ENCODE measurements at places on chromosomes 6 and 20.
A peak's percentile ranks its signal among the peaks of the same experiment; 100 is the strongest.

DNA sequence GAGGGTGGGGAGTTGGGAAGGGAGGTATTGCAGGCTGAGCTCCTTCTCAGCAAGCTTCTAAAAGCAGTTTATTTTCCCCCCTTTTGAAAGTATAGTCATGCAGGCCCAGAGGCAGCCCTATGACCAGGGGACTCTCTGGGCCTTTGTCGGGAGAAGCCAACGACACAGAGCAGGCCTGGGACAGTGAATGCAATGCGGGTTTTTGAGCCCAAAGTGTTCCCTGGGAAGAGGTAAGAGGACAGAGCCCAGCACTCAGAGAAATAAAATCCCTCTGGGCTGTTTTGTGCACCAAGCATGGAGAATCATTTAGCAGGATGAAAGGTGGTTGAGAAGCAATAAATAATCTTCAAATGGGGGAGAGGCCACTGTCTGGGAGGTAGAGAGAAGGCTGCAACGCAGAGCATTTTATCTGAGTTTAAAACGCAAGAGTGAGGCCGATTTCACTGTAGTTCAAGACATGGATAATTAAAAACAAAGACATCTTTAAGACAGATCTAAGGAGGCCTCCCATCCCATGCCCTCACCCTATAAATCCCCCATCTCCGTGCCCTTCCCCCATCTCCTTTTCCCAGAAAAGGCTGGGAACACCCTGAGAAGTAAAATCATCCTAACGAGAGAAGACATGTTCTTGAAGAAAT is 237.5 kb downstream of the CDC5L start:
- DNase-seq = no peak

GRCh38 chr6:105539911-105540310 is 137.0 kb upstream of the PREP start:
- DNase-seq = no peak

GRCh38 chr6:142329486-142330113 is 27.8 kb downstream of the ADGRG6 start:
- DNase-seq = no peak

DNA sequence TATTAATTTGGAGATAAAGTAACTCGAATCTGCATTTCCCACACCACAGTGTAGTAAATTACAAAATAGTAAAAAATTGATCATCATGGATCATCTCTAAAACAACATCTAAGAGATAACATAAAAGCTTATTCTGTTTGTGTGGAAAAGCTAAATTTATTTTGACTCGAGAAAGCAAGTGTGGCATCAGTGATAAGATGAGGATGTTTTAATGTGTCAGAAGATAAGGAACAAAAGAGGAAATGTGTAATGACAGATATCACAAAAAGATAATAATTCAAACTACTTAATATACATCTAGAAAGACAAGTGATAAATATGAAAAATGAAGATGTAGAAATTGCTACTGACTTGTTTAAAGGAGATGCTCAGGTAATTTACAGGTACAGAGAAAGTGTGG is 74.1 kb downstream of the DNAH8 start:
- DNase-seq = no peak

DNA sequence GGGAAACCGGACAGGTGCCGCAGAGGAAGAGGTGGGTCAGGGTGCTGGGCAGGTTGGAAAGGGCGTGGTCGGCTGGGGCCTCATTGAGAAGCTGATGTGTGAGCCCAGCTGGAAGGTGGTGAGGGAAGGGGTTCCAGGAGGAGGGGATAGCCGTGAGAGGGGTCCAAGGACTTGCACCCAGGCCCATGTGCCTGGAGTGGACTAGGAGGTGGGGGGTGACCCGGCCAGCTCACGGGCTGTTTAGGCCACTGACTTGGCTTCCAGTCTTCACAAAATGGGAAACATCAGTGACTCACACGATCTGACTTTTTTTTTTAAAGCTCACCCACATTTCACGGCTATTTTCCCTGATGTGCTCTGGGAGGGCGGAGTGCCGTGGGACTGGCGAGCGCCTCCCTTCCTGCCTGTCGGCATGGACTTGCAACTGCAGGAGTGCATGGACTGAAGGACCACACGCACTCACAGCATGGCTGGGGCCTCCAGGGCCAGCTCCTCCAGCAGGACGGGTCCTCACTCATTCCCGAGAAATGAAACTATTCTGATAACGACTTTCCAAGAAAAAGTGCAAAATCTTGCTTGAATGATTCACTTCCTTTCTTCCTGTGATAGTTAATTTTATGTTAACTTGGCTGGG is 13.5 kb upstream of the PDE10A start:
- DNase-seq = no peak

DNA sequence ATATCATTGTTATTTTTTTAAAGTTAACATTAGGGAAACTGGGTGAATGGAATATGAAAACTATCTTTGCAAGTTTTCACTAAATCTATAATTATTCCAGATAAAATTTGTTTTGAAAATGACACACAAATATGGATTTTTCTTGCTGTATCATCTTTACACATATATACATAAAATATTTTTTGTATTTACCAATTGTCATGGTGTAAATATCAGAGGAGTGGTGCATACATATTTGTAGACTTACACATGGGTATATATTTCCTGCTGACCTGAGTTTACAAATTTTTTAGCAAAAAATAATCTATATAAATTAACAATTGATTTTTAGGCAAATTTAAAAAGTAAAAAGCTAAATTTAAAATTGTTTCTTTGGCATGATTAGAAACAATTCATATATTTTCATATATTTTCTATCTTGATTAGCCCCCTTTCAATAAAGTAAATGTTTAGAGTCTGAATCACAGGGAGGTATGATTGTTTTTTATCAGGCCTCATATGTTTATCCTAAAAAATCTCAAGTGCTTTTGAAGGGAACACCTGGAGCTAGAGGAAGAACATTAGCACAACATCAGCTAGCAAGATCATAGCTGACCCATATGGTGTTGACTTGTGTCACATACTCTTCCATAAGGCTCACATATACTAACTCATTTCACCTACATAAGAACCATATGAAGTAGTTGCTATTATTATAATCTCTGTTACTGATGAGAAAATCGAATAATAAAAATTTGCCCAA is 671.8 kb upstream of the GJE1 start:
- no peak for DNase-seq

DNA sequence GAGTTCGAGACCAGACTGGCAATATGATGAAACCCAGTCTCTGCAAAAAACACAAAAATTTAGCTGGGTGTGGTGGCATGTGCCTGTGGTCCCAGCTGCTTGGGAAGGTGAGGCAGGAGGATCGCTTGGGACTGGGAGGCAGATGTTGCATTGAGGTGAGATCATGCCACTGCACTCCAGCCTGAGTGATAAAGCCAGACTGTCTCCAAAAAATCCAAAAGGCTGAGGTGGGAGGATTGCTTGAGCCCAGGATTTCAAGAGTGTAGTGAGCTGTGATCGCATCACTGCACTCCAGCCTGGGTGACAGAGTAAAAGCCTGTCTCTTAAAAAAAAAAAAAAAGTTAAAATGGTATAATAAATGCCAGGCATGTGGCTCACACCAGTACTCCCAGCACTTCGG is 1.3 kb upstream of the PTCRA start:
- no peak for DNase-seq

DNA sequence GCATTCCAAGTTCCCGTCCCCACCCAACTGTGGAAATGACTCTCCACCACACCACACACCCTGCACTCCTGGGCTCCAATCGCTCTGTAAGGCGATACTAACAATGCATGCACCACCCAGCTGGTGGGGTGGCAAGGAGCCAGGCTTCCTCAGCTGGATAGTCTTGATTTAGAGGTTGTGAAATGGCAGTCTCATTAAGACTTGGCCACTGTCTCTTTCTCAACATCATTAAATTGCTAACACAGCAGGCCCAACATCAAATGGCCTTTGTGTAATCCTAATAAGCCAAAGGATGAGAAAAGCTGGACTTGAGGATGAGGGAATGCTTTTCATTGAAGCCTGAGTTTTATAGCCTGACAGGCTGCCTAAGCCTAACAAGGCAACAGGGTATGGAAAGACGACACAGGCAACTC is 223.7 kb downstream of the GMDS start:
- no peak for DNase-seq

DNA sequence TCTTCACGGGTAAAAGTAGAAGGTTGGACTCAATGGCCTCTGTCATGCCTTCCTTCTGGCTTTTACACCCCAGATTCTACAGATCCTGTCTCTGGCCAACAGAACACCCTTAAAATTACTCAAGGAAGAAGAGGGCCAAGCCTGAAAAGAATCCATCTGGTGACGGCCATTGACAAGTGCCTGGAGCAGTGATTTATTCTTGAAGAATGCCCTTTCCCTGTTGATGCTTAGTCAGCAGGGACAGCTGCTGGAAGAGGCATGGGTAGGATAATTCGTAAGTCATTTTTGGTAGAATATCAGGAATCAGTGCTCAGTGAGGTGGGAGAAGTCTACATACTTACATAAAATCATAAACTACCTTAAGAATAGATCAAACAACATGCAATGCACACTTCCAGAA is 397.9 kb downstream of the SAMD5 start:
- DNase-seq = no peak

DNA sequence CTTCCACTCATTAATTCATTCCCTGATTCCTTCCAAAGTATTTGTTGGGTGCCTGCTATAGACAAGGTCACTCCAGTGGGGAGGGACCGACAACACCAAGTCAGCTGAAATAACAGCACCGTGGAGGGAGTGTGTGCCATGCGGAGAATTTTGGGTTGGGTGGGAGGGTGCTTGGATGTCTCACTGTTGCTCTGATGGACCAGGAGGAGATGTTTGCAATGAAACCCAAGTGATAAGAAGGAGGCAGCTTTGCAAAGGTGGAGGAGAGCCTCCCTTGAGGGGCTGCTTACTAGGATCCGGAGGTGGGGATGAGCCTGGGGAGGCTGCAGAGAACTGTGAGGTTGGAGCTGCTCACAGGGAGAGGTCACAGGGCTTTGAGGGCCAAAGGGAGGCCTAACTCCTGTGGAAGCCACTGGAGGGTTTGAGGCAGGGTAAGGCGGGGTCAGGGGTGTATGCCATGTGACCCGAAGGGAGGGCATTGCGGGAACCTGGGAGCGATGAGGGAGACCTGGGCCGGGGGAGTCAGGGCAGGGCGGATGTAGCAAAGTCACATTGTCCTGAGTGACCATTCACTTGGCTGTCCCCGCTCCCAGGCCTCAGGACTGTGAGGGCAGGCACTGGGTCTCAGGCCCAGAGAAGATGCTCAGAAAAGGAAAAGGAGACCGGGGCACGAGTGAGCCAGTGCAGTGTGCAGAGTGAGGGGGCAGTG is 124.5 kb downstream of the PHACTR3 start:
- DNase-seq = no peak

DNA sequence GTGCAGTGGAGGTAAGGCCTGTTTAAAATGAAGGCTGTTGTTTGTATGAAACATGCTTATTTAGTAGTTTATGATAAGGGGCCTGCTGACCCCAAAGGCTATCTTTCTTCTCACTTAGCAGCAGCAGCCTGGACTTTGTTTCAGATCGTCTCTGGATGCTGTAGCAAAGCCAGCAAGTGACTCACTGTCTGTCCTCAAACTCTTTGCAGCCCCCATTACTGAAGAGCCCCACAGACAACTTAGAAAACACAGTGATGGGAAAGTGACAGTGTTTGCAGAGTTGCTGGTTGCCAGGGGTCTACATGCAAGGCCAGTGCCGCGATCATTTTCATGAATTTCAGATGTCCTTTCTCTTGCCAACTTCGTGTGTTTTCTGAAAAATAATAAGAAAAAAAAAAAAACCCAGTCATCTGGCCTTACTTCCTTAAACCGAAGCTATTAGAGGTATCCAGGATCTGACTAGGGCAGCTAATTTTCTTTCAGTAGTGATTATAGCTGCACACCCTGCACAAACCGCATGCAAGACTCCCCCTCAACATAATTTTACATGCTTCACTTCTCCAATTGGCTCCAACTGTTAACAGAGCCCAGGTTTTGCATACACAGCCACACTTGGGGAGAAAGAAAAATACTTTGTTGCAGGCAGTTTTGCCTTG is 11.6 kb upstream of the F13A1 start:
- no peak for DNase-seq

DNA sequence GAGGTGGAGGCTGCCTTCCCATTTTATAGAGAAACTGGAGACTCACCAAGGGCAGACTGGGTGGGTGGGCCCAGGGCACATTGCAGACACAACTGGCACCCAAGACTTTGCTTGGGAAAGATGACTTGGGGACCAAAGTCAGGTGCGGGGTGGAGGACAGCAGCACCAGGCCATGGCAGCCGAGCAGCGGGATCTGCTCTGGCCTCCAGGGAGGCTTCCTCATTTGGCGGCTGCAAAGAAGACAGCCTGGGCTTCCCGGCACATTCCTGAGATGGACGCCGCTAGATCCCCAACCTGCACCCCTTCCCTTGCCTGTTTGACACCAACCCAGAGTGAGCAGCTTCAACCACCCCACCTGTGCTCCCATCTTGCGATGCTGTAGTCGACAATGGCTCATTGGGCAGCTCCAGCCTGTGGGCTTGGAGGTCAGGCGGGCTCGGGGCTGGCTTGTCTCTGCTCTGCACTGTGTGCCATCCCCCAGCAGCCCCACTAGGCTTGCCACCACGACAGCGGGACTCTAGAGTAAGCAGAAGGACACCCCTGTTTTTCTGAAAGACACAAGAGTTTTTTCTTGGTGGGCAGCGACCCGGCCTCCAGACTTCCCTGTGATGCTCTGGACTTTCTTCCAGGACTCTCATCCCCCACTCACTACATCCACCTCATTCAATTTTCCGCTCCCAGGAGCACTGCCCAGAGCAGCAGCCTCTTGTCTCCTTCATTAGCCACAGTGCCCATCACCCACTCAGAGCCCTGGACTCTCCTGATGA is 184.9 kb upstream of the CST7 start:
- no peak for DNase-seq

GRCh38 chr6:88709819-88710246 is 253.6 kb downstream of the RNGTT start:
- DNase-seq = no peak

DNA sequence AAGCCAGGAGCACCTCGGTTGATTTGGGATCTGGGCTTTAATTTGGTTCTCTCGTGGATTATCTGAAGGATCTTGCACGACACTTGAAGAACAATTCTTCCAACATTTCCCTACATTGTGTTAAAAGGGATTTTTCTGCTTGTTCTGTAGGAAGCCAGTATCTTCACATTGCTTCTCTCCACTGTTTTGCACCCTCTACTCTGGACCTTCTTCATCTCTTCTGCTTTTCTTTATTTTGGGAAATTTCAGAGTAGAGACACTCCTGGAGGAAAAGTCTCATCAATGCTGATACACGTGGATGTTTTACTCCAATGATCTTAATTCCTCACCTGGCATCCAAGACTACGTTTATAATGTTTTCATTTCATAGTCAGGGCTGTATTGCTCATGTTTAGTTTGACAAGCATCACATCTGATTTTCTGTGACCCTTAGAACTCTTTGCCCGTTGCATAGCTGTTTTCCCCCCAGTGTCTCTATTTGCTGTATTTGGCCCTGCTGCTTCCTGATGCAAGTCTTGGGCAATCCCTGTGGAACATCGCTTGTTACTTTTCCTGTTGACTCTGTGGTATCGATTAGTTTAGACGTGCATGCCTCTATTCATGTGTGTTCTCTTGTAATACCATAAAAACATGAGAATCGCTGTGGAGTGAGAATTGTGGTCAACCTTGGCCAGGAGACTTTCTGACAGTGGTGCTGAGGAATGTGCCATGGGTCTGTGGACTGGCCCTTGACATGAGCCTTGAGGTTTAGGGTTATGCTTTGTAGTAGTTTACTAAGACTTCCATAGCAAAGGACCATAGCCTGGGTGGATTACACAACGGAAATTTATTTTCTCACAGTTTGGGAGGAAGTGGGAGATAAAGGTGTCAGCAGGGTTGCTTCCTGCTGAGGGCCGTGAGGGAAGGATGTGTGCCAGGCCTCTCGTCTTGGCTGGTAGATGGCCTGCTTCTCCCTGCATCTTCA is 12.5 kb downstream of the PLCB1 start:
- DNase-seq = peak; percentile 20

- no peak for DNase-seq
Observed at GRCh38 chr20:17315407-17316231, 88.8 kb downstream of the PCSK2 start.
